ENCODE measurements at places on chromosomes 16 and 17.

DNA sequence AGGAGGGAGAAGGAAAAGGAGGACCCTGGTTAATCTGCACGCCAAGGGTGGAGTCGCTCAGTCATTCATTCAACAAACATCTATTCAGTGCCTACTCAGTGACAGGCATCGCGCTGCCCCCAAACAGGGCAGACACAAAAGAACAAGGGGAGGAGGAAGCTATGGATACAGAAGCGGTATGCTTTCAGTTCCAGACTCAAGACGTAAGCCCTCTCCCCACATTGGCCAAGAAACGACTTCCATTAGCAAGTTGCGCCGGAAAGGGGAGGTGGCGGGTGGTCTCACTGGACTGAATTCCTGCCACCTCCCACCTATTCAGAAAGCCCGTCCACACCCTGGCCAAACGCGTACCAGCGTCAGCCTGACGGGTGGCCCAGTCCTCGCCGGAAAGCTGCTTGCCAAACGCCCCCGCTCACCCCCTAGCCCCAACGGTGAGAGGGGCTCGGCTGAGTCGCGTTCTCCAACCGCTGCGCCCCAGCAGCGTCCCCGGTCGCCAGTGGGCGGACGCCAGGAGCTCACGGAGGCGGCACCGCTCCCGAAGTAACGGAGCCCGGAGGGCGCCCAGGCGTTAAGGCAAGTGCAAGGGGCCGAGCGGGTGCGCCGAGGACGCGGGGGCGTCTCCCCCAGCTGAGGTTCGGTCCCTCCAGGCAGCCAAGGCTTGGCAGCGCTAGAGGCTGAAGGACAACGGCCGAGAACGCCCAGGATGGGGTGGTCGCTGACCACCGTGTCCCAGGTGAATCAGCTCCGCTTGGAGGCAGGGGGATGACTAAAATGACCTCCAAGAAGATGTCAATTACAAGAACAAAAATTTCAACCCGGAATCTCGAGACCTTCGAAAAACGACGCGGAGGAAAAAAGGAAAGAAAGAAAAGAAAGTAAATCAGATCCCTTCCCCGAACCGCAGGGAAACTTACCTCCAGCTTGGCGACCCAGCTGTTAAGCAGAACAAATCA lies 470.7 kb downstream of the SOX9 start:
- no peak for DNase-seq

DNA sequence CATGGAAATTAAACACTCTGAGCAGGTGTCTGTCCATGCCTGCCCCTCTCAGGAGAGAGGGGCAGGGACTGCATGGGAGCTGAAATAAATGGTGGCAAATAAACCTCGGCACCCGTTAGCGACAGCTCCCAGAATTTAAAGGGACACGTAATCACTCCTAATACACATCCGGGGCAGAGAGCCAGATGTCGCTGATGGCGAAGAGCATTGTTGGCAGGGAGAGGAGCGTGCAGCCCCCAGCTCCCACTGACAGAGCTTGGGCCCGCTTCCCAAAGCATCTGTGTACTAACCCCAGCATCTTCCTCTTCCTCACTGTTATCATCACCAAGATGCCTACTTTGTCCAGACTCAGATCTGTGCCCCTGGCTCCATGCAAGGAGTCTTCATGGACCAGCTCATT lies 85.8 kb downstream of the IRX5 start:
- DNase-seq = no peak

- no peak for DNase-seq
These were observed 647 bp downstream of the FBXL20 start for GRCh38 chr17:39400547-39401411.

DNA sequence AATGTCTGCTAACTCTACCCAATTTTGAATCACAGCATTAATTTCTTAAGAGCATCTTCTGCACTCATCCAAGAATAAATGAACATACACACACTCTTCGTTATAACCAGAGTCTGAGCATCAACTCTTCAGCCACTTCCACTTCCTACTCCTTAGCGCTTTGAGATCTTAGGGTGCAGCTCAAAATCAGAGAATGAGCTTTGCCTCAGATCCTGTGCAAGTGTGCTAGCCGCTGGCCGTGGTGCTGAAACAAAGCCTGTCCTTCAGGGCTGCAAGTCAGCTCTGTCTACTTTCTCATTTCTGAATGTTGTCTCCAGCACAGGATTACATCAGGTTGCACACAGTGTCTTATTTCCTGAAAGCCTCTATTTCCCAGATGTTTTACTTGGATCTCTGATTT lies 165.4 kb downstream of the AIPL1 start:
- DNase-seq = peak; percentile 34

- peak; percentile 57 for DNase-seq
These were observed 111.9 kb downstream of the CNTNAP4 start for GRCh38 chr16:76389126-76389525.

- peak; percentile 31 for DNase-seq
These were observed 8.9 kb upstream of the TNS4 start for GRCh38 chr17:40510328-40510648.

DNA sequence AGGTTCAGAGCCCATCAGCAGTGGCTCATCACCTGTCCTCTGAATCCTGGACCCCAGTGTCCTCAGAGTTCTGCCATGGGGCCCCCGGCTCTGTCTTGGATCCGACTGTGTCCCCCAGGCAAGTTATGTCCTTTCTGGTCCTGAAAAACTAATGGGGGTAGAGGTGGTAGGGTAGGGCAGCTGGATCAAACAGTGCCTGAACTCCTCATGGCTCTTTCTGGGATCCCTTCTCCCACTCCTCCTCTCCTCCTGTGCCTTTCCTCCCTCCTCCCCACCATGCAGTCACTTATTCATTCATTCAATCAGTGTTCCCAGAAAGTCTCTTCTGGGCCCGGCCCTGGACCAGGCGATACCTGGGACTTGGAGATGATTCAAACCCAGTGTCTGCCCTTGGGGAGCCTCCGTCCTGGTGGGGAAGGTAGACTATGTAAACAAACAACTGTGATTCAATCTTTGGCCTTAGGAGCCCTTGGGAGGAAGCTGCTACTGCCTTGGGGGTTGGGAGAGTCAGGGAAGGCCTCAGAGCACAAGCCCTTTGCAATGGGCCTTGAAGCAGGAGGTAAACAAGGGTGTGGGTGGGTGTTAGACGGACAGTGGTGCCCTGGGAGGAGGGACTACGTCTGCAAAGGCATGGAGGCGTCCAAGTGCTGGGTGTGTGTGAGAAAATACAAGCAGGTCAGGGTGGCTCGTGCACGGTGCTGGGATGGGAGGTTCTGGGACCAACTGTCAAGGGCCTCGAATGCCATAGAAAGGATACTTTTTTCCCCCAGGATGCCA lies 6.4 kb upstream of the FAM83G start:
- no peak for DNase-seq

Measured in fibroblast of skin of scalp (primary cell).